ENCODE measurements at places on chromosomes 6 and 20. TPM values are rescaled to one million over a fixed set of nuclear protein-coding genes. Genes with fewer than 3 reads are reported as not detected.

SNAP25 gene
- 1.9 TPM for total RNA-seq

GLP1R gene
- total RNA-seq: 0.11 TPM

PKHD1 gene
- total RNA-seq: not detected

HS3ST5 gene
- total RNA-seq: 2.4 TPM

CPXM1 gene
- total RNA-seq: 129 TPM

PEDS1 gene
- 36.9 TPM for total RNA-seq

PTPRK gene
- 73.1 TPM for total RNA-seq

- peaks cover 10% of the 10 kb centered on the region for H3K4me1 ChIP-seq
- no peaks in the 10 kb centered on the region for H3K27me3 ChIP-seq
- H3K27ac ChIP-seq: no peak overlapping the region
- no peaks in the 10 kb centered on the region for H3K36me3 ChIP-seq
- peak; percentile 61 for DNase-seq
- H3K4me3 ChIP-seq: no peak overlapping the region
Observed at GRCh38 chr6:134195164-134195906, 122.6 kb downstream of the SGK1 start.

DNA sequence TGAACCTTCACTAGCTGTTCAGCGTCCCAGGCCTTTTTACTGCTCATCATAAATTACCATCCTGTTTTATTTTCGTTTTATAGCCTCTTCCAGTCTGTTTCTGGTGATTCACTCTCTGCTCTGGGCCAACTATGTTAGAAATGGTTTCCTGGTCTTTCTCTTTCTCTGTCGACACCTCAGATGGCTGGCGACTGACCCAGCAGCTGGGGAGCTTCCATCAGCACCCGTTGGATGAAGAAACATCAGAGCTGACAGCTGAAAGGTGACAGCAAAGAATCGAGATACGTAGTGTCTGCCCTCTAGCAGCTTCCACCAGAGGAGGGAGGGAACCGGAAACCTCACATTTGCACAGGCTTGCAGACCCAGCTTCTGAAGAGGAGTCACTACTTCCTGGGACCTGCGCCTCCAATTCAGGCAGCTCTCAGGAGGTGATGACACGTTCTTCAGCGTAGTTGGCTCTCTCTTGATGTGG is 82.9 kb upstream of the MLN start:
- H3K4me3 ChIP-seq: no peak overlapping the region
- no peaks in the 10 kb centered on the region for H3K36me3 ChIP-seq
- peak; percentile 97 for DNase-seq
- peaks cover 7% of the 10 kb centered on the region for H3K4me1 ChIP-seq
- peaks cover 8% of the 10 kb centered on the region for H3K27me3 ChIP-seq
- H3K27ac ChIP-seq: no peak overlapping the region

- peak overlapping the region; percentile 30 for H3K27ac ChIP-seq
- peak; percentile 29 for DNase-seq
- no peak overlapping the region for H3K4me3 ChIP-seq
- H3K27me3 ChIP-seq: no peaks in the 10 kb centered on the region
- H3K4me1 ChIP-seq: peaks cover 12% of the 10 kb centered on the region
Observed at GRCh38 chr6:41818271-41819054, 31.0 kb downstream of the TOMM6 start.

- no peaks in the 10 kb centered on the region for H3K4me1 ChIP-seq
- no peaks in the 10 kb centered on the region for H3K36me3 ChIP-seq
- no peak overlapping the region for H3K27ac ChIP-seq
- no peak overlapping the region for H3K4me3 ChIP-seq
- no peaks in the 10 kb centered on the region for H3K27me3 ChIP-seq
- DNase-seq: no peak
Observed at GRCh38 chr6:161796681-161797080, 522.8 kb upstream of the AGPAT4 start.

- H3K4me3 ChIP-seq: no peak within 1 kb of the TSS
- no peak for DNase-seq
- no peaks in the 10 kb centered on the region for H3K36me3 ChIP-seq
- no peaks in the 10 kb centered on the region for H3K27me3 ChIP-seq
- H3K27ac ChIP-seq: no peak within 1 kb of the TSS
Observed at GRCh38 chr20:44336725-44337380, at the start of gene R3HDML. Gene R3HDML, plus strand, starts transcription at chr20:44337043. Its CDS starts 115 bp downstream, at chr20:44337158.
